ENCODE measurements at places on chromosomes 4 and X. TPM values are rescaled to one million over a fixed set of nuclear protein-coding genes. Genes with fewer than 3 reads are reported as not detected.

The UGT2A3 gene
- not detected for total RNA-seq

The DTHD1 gene
- total RNA-seq = 0.84 TPM

The RAB33A gene
- total RNA-seq = 3.0 TPM

The C4orf51 gene
- total RNA-seq = not detected

The DNAAF6 gene
- not detected for total RNA-seq
